NCI-H1417 treated with DMSO at 0.1 percent for 48 hours (cell line): ENCODE measurements at places on chromosomes 13 and 19.
A peak's percentile ranks its signal among the peaks of the same experiment; 100 is the strongest.

GRCh38 chr19:2154587-2155075 is 3.3 kb upstream of the AP3D1 start:
- no peak for DNase-seq

DNA sequence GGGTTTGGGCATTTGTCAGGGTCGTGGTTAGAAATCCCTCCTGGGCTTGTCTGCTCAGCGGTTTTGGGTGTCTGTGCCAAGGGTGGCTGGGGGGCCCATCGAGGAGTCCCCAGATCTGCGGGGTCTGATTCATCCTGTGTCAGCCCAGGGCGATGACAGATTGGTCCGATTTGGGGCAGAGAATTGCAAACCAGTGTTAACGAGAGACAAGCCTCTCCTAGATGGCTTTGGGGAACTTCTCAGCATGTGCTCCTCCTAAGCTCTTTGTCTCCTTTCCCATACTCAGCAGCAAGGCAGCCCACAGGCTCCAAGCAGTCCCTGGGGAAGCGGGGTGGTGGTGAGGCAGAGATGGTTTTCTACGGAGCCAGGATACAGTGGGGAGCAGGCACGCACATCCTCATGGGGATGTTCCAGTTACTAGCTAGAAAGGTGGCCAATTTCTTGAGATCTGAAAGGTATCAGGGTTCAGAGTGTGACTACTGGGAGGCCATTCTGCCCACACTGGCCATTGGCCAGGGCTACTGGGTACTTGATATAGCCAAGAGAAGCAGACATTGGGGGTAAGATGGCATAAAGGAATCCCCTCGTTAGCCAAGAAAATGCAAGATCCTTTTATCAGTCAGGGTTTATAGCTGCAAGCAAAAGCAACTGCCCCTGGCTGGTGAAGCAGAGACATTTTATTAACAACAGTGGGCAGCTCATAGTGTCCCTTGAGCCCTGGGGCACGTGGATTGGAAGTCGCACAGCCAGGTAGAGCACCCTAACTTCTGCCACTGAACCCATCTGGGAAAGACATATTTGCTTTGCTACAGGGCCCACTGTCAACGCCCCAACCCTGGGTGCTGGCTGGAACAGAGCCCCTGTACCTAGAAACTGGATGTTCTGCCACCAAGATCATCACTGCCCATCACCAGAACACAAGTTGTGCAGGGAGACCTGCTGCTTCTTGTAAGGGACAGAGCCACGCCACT is 63.6 kb downstream of the RGCC start:
- DNase-seq: no peak

GRCh38 chr13:67620665-67621064 is 390.5 kb upstream of the PCDH9 start:
- no peak for DNase-seq

GRCh38 chr19:23071147-23071511 is 45.7 kb upstream of the ZNF730 start:
- no peak for DNase-seq

- no peak for DNase-seq
Measured at GRCh38 chr13:103516015-103516795, 450.0 kb upstream of the SLC10A2 start.

DNA sequence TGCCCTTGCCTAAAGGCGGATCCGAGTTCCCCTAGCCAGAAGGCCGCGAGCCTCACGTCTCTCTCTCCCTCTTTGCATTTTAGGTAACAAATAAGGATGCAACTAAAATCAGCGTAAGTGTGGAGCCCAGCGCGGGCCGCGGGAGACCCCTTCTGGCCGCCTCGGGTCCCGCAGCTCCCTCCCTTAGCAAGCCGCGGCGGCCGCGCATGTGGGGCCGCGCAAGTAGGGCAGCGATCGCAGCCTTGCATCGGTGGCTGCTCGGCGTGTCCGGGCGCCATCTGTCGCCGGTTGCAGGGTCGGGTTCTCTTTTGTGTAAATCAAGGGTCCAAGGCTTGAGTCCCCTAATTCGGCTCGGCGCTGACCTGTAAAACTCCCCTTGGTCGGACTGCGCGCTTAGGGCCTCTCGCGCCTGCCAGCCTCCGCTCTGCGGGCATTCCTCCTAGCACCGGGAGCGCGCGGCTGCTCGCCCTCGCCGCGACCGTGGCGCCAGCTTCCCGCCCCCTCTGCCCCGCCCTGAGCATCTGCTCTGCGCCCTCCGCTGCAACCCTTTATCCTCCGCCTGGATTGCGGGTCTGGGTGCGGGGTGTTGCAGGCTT is 2.7 kb downstream of the VSTM2B start:
- DNase-seq: no peak

DNA sequence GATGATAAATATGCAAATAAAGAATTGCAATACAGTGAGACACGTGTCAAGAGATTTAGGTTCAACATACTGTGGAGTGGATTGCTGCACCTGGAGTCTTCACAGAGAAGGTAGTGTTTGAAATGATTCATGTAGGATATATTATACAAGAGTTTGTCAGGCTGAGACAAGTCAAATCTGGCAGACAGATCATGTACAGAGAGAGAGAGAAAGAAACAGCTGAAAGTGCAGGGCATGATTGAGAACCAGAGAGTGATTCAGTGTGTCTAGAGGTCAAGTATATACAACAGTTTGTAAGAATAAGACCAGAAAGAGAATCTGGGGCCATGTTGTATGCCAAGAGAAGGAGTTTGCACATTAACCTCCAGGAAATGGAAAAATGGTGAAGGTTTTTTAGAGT is 2.1 kb upstream of the VWA8 start:
- no peak for DNase-seq

DNA sequence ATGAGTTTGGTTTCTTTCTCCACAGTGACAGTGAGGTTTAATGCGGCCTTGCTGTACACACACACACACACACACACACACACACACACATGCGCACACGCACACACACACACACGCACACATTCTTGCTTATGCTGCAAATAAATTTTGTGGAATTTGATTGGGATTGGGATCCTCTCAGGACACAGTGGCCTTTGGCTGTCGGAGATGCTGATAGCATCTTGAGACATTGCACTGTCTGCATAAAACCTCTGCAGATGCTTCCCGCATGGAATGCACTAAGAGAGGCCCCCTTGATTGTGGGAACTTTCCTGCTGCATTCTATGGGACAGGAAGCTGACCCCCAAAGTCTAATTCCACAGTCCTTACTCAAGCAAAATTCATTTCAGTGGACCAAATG is 145.6 kb downstream of the FLT1 start:
- DNase-seq: no peak

- no peak for DNase-seq
Measured at GRCh38 chr19:7783991-7784423, 21.0 kb downstream of the CLEC4M start.

DNA sequence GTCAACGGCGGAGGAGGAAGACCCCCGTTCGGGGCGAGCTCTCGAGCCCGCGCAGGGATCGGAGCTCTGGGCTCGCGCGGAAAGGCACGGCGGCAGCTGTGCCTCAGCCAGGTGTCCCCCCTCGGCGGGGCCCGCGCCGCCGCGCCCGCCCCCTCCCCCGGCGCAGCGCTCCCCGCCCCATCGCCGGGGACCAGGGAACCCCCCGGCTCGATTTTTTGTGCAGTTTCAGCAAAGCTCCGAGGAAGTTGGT is 110.0 kb downstream of the KCNRG start:
- DNase-seq: no peak

- peak; percentile 34 for DNase-seq
Measured at GRCh38 chr13:25738342-25739196, 313.2 kb downstream of the SHISA2 start.
